ENCODE measurements at places on chromosomes 7 and 10.

GRCh38 chr7:50393076-50393475, 57.1 kb downstream of the FIGNL1 start:
- DNase-seq: no peak

DNA sequence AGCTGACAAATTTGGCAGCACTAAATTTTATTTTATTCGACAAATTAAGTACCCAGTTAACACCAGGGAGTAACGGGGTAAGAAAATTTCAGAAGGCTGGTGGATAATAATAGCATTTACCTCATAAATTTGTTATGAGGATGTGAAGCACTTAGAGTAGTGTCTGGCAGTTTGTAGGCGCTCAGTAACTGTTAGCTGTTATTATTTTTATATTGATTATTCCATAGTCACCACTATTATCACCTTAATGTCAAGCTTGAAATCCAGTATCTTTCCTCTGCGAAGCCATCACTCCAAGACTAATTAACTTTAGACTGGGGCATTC, 563 bp upstream of the COA1 start:
- DNase-seq: no peak

DNA sequence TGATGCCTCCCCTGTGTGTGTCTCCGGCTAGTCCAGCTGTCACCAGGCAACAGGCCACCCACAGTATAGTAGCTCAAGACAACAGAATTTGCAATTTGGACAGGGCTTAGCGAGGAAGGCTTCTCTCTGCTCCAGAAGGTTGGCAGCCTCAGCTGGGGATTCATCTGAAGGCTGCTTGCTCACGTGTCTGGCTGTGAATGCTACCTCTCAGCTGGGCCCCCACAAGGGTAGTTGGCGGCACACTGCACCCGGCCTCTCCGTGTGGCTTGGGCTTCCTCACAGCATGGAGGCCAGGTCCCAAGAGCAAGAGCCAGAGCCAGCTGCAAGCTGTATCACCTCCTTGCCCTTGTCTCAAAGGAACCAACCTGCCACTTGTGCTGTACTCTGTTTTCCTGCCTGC, 19.2 kb downstream of the ECHDC3 start:
- DNase-seq: no peak

- DNase-seq: no peak
These were observed 127.1 kb downstream of the CLEC2L start for GRCh38 chr7:139650429-139651100.

DNA sequence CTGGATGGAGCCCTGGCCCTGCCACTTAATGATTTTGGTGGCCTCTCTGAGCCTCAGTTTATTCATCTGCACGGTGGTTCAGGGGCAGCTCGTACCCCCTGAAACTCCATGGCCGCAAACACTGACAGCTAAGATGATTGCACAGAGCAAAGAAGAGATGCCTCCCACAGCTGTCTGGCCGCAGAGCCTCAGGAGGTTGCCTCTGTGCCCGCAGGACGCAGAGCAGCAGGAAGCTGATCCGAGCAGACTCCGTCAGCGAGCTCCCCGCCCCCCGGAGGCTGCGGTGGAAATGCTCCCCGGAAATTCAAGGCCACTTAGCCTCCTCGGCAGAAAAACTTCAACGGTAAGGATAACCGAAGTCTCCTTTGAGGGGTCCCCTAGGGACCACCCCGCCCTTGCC, 30.2 kb upstream of the C10orf53 start:
- no peak for DNase-seq

DNA sequence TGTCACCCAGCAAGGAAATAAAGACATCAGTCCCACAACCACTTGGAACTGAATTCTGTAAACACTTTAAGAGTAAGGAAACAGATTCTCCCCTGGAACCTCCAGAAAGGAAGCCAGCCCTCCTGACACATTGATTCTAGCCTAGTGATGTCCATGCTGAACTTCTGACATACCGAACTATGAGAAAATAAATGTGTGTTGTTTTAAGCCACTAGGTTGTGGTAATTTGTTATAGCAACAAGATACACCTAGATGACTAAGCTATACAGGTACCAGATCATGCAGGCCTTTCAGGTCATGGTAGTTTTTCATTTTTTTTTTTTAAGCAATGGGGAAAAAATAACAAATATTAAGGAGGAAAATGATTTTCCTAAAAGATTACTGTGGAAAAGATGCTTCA, 37.6 kb upstream of the LRRTM3 start:
- DNase-seq: no peak

GRCh38 chr7:107154826-107155225, 14.0 kb upstream of the HBP1 start:
- no peak for DNase-seq

DNA sequence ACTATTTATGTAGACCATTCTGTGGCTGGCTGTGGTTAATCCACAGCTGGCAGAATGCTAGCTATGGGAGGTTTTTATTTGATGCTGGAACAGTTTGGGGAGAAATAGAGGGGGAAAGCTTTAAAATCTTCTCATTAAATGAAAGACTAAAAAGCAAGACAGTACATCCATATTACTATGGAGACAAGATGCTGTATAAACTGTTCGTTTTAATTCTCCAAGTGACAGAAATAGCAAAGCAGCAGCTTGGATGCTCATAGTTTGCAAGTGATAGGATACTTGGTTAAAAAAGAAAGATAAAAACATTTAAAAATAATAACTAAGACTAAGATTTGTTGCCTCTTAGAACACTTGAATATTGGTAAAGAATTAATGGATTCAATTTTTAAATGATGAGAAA, 304.9 kb upstream of the KAT6B start:
- DNase-seq: no peak

GRCh38 chr10:96973809-96974747, 142.0 kb downstream of the LCOR start:
- no peak for DNase-seq

All from T47D (cell line).